ENCODE measurements at places on chromosomes 1 and 21. TPM values are rescaled to one million over a fixed set of nuclear protein-coding genes. Genes with fewer than 3 reads are reported as not detected.

RSPH1 gene
- total RNA-seq: 0.13 TPM

CADM3 gene
- total RNA-seq: not detected

STX12 gene
- total RNA-seq: 65.2 TPM

AMY2A gene
- total RNA-seq: not detected

THEM5 gene
- not detected for total RNA-seq

OR2L8 gene
- not detected for total RNA-seq

SIPA1L2 gene
- 6.2 TPM for total RNA-seq

ACTA1 gene
- total RNA-seq: not detected

TMIGD3 gene
- total RNA-seq: not detected

LAMB3 gene
- 49.8 TPM for total RNA-seq

RHD gene
- not detected for total RNA-seq

FCRLB gene
- 0.79 TPM for total RNA-seq

FCRL1 gene
- not detected for total RNA-seq

GOLT1A gene
- not detected for total RNA-seq

SLC45A1 gene
- 2.2 TPM for total RNA-seq

UBE2J2 gene
- total RNA-seq: 25.6 TPM

SPOCD1 gene
- total RNA-seq: 43.3 TPM

FCN3 gene
- not detected for total RNA-seq

CNR2 gene
- not detected for total RNA-seq

ZNF683 gene
- not detected for total RNA-seq

PLD5 gene
- not detected for total RNA-seq

LYPLA2 gene
- 35.8 TPM for total RNA-seq

TMCO4 gene
- total RNA-seq: 12.6 TPM

NLRP3 gene
- total RNA-seq: 1.1 TPM

PPFIA4 gene
- total RNA-seq: 0.50 TPM

RIMS3 gene
- 0.06 TPM for total RNA-seq

SFPQ gene
- total RNA-seq: 339 TPM

KRTAP11-1 gene
- total RNA-seq: not detected

DPYD gene
- 62.0 TPM for total RNA-seq

LGR6 gene
- not detected for total RNA-seq

PCBP3 gene
- 0.13 TPM for total RNA-seq

FCAMR gene
- total RNA-seq: not detected

UMODL1 gene
- total RNA-seq: not detected

AK5 gene
- total RNA-seq: 8.8 TPM

EPS8L3 gene
- not detected for total RNA-seq

Measured in aortic smooth muscle cell (primary cell).